ENCODE measurements at places on chromosomes 16 and 17. TPM values are rescaled to one million over a fixed set of nuclear protein-coding genes. Genes with fewer than 3 reads are reported as not detected.

DNA sequence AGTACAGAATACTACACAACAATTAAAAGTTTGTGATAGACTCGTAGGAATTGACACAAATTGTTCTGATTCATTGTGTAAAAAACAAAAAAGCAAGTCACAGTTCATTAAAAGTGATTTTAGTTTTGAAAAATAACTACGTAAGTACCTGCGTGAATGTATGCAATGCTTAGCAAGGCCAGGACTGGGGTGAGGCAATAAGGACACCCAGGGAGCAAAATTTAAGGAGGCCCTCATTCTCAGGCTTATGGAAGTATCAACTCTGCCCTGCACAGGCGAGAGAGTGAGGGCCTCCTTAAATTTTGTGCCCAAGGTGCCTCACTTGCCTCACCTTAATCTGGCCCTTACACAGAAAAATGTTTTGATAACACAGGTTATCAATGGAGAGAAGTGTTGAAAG is 31.4 kb downstream of the NOG start:
- ATAC-seq, result no peak

- ATAC-seq, result no peak
Observed at GRCh38 chr16:11980136-11980844, 3.8 kb downstream of the SNX29 start.

DNA sequence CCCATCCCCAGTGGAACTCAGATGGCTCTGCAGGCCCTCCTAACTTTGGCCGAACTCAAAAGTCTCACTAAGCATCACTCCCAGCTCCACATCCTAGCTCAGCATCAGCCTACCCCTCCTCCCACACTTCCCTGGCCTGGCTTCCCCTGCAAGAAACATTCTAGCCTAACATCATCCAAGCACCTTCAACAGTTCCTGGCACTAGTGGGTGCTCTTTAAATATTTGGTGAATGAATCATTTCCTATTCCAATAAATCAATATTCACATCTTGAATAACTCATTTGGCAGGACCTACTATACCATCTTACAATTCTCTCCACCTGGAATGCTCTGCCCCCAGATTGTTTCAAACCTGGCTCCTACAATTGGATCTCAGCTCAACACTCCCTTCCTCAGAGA is 11.0 kb upstream of the BBS2 start:
- no peak for ATAC-seq

Gene HBA1
- total RNA-seq, result 6.5 TPM

Gene TOP2A
- total RNA-seq, result 66.8 TPM
